ENCODE measurements at places on chromosomes 4 and X. TPM values are rescaled to one million over a fixed set of nuclear protein-coding genes. Genes with fewer than 3 reads are reported as not detected.

- no peak for DNase-seq
Measured at GRCh38 chrX:119399772-119400101, 601 bp downstream of the SLC25A43 start.

DNA sequence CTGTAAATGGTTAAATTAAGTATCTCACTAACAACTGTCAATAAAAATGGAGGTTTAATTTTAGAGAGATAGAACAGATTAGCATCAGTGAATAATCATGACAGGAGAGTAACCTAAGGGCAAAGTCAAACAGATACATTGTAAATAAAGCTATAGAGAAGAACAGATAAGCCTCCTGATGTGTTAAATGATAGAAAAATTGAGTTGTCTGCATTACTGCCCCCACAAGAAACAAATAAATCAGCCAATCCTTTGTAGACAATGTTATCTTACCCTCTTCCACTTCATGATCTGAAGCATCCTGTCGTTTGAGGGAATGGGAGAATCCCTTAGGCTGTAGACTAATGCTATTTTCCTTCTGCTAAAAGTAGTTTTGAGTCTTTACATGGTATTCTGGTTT, 147.8 kb downstream of the PCDH18 start:
- DNase-seq = no peak

DNA sequence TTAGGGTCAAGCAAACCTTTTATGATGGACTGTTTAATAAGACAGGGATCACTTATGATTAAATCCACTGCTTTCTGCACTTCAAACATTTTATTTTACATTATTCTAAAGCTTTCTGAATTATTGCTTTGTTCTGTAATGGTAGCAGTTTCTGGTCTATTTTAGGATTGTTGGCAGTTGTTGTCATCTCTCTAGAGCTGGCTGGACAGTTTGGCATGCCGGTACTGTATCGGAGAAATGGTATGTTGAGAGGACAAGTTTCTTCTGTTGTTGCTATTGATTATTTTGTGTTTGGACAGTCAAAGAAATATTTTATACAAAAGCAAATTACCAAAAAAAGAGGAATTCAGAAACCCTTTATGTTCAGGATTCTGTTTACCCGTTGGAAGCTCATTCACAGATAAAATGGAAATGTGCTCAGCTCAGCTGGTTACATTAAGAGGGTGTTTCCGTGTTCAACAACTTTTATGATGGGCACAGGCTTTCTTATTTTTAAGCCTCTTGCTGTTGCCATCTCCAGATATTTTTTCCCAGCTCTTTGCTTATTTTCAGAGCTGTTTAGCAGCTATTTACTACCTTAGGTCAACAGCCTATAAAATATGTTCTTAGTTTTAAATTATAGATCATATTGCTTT, 214.6 kb upstream of the IGFBP7 start:
- DNase-seq = no peak

DNA sequence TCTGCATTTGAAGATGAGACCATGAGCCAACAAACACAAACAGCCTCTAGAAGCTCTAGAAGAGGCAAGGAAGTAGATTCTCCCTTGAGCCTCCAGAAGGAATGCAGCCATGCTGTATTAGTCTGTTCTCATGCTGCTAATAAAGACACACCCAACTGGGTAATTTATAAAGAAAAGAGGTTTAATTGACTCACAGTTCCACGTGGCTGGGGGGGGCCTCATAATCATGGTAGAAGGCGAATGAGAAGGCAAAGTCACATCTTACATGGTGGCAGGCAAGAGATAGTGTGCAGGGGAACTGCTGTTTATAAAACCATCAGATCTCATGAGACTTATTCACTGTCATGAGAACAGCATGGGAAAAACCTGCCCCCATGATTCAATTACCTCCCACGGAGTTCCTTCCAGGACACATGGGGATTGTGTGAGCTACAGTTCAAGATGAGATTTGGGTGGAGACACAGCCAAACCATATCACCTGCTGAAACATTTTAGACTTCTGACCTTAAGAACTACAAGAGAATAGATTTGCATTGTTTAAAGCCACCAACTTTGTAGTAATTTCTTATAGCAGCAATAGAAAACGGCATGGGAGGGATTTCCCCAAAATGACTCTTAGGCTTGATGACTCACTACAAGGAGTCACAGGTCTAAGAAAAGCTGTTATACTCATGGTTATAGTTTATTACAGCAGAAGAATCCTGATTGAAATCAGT, 284.4 kb upstream of the SFRP2 start:
- DNase-seq = no peak

- no peak for DNase-seq
Measured at GRCh38 chr4:84249521-84249920, 249.6 kb downstream of the NKX6-1 start.

DNA sequence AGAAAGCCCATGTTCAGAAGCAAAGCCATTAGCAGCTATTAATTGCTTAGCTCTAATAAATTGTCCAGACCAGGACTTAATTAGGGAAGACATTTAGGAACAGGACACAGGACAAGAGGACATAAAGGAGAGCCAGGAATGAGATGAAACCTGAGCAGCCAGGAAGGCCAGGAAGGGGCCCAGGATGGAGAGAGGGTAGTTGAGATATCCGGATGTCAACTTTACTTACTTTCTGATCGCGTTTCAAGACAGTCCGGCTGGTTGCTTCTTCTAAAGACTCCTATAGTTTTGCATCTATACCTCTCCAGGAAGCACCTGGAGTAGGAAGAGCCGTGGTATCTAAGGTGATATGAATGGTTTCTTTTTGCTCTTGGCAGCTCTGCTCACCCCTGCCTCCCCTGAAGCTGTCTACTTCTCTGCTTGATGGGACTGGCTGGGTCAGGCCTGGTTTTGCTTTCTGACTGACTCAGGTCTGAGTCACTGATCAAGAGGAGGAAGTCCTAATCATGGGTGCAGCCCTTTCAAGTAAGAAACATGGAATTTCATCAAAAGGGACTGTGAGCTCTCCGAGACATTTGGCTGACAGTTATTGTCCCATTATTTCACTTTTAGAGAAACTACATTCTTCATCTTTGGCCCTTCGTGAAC, 733.3 kb downstream of the RPA4 start:
- DNase-seq = no peak

DNA sequence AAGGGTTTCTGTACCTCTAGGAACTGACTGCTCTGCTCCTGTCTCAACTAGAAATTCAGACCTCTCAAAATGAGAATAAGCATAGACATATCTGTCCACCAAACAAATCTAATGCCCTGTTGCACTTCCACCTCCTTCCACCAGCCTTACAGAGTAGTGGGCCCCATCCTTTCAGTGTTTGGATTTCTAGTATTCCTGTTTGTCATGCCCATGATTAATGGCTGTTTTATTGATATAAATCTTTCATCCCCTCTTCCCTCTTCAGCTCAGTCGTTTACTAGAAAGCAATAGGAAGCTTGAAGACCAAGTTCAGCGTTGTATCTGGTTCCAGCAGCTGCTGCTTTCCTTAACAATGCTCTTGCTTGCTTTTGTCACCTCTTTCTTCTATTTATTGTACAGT, 46.2 kb downstream of the MOSPD2 start:
- DNase-seq = no peak

- no peak for DNase-seq
Measured at GRCh38 chrX:724256-724655, 93.7 kb downstream of the SHOX start.

SAGE1 gene
- total RNA-seq = not detected

DNA sequence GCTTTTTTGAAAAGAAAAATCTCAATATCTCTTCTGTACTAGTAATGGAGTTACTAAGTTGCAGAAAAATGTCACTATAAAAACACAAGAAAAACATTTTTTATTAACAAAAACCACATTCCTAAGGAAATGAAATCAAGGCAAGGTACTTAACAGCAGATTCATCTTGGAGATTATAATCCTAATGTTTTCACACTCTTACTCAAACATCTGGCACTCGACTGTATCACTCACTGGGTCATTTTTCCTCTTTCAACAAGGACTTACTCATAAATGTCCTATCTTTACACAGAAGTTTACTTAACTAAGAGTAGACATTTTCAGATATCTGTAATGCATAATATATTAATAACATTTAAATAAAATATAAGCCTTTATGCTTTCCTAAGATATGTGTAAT, 216.6 kb downstream of the NR3C2 start:
- no peak for DNase-seq

- no peak for DNase-seq
Measured at GRCh38 chr4:700587-701264, 4.9 kb upstream of the PCGF3 start.

- no peak for DNase-seq
Measured at GRCh38 chr4:81549984-81550383, 78.3 kb upstream of the RASGEF1B start.

- no peak for DNase-seq
Measured at GRCh38 chr4:62661821-62662220, 1461.7 kb downstream of the ADGRL3 start.

DNA sequence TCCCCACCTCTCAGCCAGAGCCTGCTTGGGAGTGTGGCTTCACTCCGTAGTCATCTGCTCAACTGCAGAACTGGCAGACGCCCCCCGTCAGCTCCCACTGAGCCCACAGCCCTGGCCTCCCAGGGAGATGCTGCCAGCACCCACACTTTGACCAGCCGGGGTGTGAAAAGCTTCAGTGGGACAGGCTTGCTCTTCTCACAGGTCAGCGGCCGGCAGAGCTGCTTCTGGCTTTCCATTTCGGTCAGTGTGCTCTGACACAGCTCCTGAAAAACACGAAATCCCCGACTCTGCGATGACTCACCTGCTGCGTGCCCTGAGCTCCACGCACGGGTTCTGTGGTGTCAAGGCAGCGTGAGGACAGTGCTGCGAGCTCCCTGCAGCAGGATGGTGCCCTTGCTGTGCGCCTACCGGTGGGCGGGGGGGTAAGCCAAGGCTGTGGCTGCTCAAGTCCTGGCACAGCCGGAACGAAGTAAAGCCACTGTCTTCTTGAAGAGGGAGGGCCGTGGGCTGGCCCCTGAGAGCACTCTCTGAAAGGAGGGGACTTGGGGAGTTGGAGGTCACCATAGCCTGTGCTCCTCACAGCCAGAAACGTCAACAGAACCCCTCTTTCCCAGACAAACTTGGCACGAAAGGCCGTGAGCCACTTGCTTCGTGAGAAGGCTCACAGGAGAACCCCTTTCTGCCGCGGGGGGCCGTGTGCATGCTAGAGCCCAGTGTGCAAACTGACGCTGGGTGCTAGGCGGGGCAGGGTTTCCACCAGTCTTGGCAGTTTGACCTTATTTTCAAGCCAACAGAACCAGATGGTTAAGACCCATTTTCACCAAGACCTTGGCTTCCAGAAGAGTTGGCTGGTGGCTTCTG, 23.6 kb downstream of the NOP14 start:
- no peak for DNase-seq

MAGEA8 gene
- total RNA-seq = not detected

DNA sequence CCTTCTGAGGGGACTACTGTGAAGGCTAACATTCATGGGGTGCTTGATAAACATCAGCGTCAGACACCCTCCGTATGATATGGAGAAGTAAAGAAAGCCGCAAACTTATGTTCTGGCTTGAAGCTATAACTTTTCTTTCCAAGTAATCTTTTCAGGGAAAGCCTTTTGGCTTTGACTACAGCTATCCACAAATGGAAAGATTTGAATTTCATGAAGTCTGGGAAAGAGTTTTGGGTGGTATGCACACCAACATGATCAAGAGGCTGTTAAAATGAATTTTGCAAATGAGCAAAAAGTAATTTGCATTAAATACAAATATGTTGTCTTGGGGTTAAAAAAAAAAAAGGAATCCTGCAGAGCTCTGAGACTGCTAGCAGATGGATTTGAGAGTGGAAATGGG, 114.8 kb upstream of the LIMCH1 start:
- DNase-seq = no peak

GRCh38 chr4:12912896-12913418, 571.2 kb downstream of the RAB28 start:
- DNase-seq = no peak

GRCh38 chrX:110194977-110195376, 122.9 kb downstream of the AMMECR1 start:
- no peak for DNase-seq

TSPAN7 gene
- total RNA-seq = not detected

- DNase-seq = no peak
Measured at GRCh38 chrX:107831071-107831730, 5.5 kb downstream of the MID2 start.

GRCh38 chr4:13533670-13534343, 10.5 kb downstream of the NKX3-2 start:
- DNase-seq = no peak

GRCh38 chrX:5802391-5802790, 426.3 kb downstream of the NLGN4X start:
- DNase-seq = no peak

DNA sequence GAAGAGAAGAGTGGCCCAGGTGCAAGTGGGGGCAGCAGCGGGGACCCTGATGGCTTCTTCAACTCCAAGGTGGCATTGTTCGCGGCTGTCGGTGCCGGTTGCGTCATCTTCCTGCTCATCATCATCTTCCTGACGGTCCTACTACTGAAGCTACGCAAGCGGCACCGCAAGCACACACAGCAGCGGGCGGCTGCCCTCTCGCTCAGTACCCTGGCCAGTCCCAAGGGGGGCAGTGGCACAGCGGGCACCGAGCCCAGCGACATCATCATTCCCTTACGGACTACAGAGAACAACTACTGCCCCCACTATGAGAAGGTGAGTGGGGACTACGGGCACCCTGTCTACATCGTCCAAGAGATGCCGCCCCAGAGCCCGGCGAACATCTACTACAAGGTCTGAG, 11.4 kb downstream of the EFNB1 start:
- DNase-seq = no peak

DNA sequence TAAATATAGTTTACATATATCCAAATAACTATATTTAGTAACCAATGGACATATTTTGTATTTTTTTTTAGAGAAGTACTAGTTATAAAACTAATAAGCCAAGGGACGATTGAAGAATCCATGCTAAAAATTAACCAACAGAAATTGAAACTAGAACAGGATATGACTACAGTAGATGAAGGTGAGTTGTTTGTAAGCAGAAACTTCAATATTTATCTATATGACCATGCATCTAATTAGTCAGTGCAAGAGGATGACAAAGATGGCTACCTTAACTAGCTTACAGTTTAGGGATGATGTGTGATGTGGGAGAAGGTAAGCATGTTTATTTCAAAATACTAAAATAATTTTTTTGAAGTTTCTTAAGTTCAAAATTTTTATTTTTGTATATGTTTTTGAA, 57.7 kb downstream of the HPGDS start:
- DNase-seq = no peak

NIPAL1 gene
- 0.73 TPM for total RNA-seq

TMEM31 gene
- total RNA-seq = not detected

GRCh38 chrX:112011376-112011775, 71.2 kb downstream of the TRPC5 start:
- no peak for DNase-seq

CDS1 gene
- total RNA-seq = not detected

- no peak for DNase-seq
Measured at GRCh38 chr4:152462047-152462446, 73.8 kb downstream of the FBXW7 start.

DNA sequence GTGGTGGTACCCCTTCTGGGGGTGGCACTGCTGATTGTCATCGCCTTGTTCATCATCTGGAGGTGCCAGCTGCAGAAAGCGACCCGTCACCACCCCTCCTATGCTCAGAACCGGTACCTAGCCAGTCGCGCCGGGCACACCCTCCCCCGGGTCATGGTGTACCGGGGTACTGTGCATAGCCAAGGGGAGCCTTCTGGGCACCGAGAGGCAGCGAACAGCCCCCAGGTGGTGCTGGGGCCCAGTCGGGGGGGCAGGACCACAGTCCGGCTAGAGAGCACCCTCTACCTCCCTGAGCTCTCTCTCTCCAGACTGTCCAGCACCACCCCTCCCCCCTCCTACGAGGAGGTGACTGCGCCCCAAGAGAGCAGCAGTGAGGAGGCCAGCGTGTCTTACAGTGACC, 5.3 kb downstream of the PRRG3 start:
- no peak for DNase-seq

ATP1B4 gene
- not detected for total RNA-seq

GRCh38 chr4:37243051-37243450, 1.5 kb upstream of the NWD2 start:
- DNase-seq = no peak

CLDN22 gene
- total RNA-seq = not detected
